NAMALWA (cell line): ENCODE measurements at places on chromosomes 13 and 19.
A peak's percentile ranks its signal among the peaks of the same experiment; 100 is the strongest.

DNA sequence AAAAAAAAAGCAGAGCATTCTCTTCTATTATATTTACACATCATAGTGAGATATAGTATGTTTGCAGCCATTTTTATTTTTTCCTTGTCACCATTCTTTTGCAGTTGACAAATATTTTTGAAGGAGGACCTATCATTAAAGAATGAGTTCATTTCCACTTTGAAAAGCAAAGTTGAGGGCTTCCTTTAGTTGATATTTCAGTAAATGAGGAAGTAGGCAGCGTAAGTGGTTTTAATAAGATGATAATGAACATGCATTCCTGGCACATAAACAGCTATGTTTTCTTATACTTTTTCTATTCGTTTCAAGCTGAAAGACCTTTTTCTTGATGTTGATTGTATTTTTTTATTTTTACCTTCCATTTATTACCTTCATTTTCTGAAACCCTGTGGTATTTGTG lies 66.2 kb downstream of the ZMYM2 start:
- DNase-seq, result peak; percentile 30

DNA sequence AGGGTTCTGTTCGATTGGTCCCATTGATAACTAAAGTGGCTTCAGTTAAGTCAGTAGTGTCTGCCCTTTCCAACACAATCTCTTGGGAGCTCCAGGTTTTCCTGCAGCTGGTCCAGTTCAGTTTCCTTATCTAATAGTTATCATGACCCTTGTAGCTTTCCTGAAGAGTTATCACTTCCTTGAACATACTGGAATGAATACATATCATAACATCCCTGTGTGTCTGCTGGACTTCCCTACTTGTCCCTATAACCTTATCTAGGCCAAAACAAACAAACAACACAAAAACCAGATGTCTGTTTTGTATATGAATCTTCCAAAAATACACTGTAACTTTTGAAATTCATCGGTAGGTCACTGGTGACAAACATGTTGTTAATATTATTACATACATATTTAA lies 167.6 kb downstream of the DCT start:
- no peak for DNase-seq

GRCh38 chr19:46954993-46955812 lies 64.4 kb upstream of the NPAS1 start:
- peak; percentile 40 for DNase-seq

GRCh38 chr13:79631051-79631659 lies 150.2 kb downstream of the NDFIP2 start:
- DNase-seq, result no peak

DNA sequence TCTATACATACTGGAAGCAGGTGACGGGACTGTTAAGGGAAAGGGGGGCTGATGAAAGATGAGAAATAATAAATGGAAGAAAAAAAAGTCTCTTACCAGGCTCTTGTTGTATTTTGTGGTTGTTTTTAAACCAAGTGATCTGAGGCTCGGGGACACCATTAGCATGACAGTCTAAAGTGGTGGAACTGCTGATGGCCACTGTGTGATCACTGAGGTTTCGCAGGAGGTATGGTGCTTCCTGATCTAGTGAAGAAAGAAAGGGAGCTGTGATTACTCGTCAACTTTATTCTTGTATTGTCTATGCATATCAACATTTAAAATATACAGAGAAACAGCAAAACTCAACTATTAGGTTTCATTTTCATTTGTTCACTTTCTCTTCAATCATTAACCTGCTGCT lies 110.1 kb downstream of the FLT1 start:
- DNase-seq, result no peak

- no peak for DNase-seq
These were observed 24.1 kb downstream of the RFX2 start for GRCh38 chr19:6086068-6086788.

- DNase-seq, result no peak
These were observed 103.8 kb downstream of the KL start for GRCh38 chr13:33119856-33120543.

GRCh38 chr19:42216653-42217519 lies 591 bp downstream of the DEDD2 start:
- peak; percentile 23 for DNase-seq

DNA sequence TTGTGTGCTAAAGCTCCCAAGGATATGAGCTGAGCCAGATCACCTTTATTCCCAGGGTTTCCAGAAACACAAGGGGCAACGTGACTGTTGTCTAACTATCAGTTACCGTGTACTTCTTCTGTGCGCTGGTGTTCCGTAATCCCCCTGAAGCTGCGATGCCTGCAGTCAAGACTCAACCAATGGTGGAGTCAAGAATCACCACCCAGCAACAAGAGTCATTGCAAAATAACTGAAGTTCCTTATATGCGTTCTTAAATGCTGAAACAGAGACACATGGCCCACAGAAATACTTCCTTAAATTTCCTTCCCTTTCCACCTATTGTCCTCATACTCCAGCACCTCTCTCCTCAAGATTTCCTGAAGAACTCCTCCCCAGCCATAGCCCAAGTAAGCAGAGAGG lies 200.2 kb downstream of the KATNAL1 start:
- no peak for DNase-seq

DNA sequence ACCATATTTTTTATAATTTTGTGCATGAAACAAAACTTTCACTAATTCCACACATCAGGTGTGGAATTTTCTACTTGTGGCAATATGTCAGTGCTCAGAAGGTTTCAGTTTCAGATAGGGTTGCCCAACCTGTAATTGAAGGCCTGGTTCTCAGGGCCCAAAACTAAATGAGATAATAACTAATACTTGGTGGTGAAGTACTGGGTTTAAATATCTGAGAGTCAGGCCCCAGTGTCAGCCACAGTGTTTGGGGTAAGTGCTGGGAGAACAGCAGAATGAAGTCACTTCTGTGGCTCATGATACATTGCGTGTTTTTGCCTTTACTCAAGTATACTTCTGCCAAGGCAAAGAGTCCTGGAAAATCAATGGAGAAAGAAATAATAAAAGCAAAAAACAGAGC lies 5.6 kb downstream of the SAFB start:
- DNase-seq, result no peak

DNA sequence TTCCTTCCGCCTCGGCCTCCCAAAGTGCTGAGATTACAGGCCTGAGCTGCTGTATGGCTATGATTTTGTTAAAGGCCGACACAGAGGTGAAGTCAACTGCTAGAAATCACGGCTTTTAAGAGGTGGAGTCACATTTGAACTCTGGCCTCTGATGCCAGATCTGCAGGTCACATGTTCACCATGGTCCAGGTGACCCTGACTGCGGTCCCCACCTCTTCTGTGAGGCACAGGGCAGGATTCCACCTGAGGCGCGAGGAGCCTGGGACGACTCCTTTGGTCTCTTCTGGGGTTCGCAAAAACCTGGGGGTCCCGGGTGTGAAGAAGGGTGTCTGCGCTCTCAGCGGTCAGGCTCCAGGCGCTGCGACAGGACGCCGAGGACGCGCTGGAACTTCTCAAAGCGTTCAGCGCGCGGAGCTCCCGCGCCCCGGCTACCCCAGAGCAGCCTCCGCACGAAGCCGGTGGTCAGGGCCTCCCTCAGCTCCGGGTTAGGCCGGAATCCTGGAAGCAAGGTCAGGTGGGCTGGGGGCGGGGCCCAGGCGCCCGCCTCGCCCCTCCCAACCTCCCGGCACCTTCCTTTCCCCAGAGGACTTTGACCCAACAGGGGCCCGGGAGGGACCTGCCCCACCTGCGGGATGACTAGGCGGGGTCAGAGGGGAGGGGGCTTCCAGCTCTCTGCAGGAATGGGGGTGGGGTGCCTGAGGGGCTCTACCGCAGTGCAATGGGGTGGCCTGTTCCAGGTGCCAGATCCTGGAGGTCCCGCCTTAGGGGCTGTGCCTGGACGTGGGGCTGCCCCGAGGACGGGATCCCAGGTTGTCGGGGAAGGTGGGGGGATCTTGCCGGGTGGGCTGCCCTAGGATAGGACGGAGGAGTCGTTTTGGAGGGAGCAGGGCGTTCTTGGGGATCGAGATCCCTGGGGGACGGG lies 13.0 kb downstream of the TRIP10 start:
- DNase-seq, result no peak

DNA sequence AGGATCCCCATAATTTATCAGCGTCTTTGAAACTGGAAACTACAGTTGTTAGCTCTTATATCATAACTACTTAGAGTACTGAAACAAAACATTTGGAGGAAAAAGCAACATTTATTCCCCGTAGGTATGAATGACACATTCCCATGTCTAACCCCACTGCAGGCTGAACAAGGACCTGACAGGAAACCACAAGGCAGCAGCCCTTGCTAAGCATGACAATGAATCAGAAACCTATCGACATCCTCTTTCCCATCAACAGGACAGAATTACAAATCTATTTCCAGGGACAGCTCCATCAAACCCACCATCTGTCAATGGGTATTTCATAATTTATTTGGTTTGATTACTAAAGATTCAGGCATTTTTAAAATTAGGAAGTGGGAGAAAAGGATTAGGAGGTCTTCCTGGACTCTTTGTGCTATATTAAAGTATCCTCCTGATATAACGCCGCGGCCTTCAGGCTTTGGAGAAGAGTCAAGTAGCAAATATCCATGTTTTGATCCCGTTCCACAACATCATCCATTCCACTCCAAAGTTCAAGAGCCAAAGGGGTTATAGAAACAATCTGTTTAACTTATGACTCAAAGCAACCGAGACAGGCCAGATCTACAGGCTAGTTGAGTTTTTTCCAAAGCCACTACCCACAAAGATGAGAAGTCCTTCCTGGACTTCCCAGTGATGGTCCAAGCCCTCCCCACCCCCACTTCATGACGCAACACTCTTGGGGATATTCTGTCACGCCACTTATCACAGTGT lies 51.1 kb downstream of the FAM216B start:
- no peak for DNase-seq

DNA sequence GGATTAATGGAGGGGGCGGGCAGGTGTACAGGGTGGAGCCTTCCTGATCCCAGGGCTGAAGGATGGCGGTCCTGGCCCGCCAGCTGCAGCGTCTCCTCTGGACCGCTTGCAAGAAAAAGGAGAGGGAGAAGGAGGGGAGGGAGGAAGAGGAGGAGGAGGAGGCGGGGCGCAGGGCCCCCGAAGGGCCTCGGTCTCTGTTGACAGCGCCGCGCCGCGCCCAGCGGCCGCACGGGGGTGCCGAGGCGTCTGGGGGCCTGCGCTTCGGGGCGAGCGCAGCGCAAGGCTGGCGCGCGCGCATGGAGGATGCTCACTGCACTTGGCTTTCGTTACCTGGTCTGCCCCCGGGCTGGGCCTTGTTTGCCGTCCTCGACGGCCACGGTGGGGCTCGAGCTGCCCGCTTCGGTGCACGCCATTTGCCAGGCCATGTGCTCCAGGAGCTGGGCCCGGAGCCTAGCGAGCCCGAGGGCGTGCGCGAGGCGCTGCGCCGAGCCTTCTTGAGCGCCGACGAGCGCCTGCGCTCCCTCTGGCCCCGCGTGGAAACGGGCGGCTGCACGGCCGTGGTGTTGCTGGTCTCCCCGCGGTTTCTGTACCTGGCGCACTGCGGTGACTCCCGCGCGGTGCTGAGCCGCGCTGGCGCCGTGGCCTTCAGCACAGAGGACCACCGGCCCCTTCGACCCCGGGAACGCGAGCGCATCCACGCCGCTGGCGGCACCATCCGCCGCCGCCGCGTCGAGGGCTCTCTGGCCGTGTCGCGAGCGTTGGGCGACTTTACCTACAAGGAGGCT lies at the start of gene PPM1N:
PPM1N (plus strand) TSS at position 33 of the 785 bp plus-strand sequence; CDS start at position 63, 30 bp downstream.
- DNase-seq, result no peak

DNA sequence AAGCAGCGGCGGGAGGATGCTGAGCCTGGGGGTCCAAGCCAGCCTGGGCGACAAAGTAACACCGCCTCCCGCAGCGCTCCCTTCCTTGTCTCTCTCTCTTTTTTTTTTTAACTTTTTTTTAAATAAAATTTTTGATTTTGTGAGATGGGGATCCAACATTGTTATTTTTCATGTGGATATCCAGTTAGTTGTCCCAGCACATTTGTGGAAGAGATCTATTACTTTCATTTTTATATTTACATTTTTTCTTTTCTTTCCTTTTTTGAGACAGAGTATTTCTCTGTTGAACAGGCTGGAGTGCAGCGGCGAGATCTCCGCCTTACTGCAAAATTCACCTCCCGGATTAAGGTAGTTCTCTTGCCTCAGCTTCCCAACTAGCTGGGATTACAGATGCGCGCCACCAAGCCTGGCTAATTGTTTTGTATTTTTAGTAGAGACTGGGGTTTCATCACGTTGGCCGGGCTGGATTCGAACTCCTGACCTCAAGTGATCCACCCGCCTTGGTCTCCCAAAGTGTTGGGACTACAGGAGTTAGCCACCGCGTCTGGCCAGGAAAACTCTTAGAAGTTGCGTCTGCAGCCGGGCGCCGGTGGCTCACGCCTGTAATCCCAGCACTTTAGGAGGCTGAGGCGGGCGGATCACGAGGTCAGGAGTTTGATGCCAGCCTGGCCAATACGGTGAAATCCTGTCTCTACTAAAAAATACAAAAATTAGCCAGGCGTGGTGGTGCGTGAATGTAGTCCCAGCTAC lies 19.4 kb downstream of the ZNF816 start:
- no peak for DNase-seq

DNA sequence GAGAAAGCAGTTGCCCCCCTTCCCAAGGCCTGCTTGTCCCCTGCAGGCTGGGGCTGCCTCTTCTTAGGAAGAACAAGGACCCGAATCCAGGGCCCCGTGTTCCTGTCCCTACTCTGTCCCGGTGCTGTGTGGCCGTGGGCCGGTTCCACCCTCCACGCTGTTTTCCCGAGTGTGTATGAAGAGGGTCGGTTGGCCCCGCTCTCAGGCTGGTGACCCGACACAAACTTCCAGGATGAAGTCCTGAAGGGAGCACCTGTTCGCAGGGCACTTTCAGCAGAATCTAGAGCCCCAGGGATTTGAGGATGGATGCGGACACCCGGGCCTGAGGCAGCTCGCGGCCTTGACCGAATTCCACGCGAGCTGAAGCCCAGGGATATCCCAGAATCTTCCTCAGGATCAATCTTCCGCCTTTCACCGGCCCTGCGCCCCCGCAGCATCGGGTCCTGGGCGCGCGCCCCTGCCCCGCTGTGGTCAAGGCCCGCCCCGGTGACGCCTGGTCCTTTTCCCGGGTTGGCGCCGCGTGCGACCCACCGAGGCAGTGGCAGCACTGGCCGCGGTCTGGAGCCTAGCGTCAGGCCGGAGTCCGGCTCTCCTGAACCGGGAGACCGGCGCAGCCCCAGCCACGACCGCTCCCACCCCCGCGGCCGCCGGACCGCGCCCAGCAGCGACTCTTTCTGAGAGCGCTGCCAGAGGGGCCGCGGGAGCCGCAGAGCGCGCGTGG lies 528 bp upstream of the CHST8 start:
- no peak for DNase-seq

DNA sequence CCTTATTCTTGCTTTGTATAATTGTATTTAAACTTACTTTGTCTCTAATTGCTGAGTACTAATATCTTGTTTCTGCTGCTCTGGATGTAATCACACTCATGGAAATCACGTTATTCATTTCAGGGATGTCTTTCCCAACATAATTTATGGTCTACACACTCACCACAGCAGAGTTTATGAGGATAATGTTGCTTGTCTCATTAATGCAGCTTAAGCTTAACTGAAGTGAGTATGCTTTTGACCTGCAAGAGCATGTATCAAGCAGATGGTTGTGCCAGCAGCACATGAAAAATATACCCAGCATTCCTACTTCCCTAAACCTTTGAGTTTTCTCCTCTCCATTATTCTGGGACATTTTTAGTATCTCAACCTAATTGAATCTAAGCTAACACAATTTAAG lies 1080.9 kb downstream of the SLITRK5 start:
- no peak for DNase-seq

- no peak for DNase-seq
These were observed 206.4 kb upstream of the SPRY2 start for GRCh38 chr13:80547341-80547740.

- no peak for DNase-seq
These were observed 350.9 kb downstream of the FOXO1 start for GRCh38 chr13:40315416-40316064.

- no peak for DNase-seq
These were observed 10.2 kb upstream of the ILF3 start for GRCh38 chr19:10643968-10644259.
